ENCODE measurements at places on chromosomes 5 and 9. TPM values are rescaled to one million over a fixed set of nuclear protein-coding genes. Genes with fewer than 3 reads are reported as not detected.

GRXCR2 gene
- not detected for polyA plus RNA-seq

EIF4E1B gene
- 0.81 TPM for polyA plus RNA-seq

QRFP gene
- not detected for polyA plus RNA-seq

LAMC3 gene
- polyA plus RNA-seq = 11.2 TPM

ENTPD2 gene
- 66.8 TPM for polyA plus RNA-seq

THG1L gene
- 5.4 TPM for polyA plus RNA-seq

NUP214 gene
- 43.9 TPM for polyA plus RNA-seq

LCN10 gene
- polyA plus RNA-seq = 3.5 TPM

IFNA13 gene
- not detected for polyA plus RNA-seq

DNAH5 gene
- polyA plus RNA-seq = 0.41 TPM

FOCAD gene
- 35.3 TPM for polyA plus RNA-seq

ACOT12 gene
- not detected for polyA plus RNA-seq

PGM5 gene
- 2.4 TPM for polyA plus RNA-seq

PDE6A gene
- 1.5 TPM for polyA plus RNA-seq

POLR3G gene
- polyA plus RNA-seq = 0.51 TPM

FBP2 gene
- polyA plus RNA-seq = not detected

OSMR gene
- 4.4 TPM for polyA plus RNA-seq

KIAA1958 gene
- polyA plus RNA-seq = 5.9 TPM

PTGES gene
- 1.8 TPM for polyA plus RNA-seq

CEP72 gene
- polyA plus RNA-seq = 16.2 TPM

GPBP1 gene
- 31.4 TPM for polyA plus RNA-seq

PCDHB5 gene
- 57.4 TPM for polyA plus RNA-seq

SYNPO gene
- polyA plus RNA-seq = 50.7 TPM

HTR1A gene
- 0.24 TPM for polyA plus RNA-seq

ABCA1 gene
- 0.90 TPM for polyA plus RNA-seq

GRIA1 gene
- polyA plus RNA-seq = 31.0 TPM

ARHGEF37 gene
- polyA plus RNA-seq = 12.7 TPM

LECT2 gene
- polyA plus RNA-seq = not detected

FOXD4L4 gene
- not detected for polyA plus RNA-seq

FOXD4L5 gene
- polyA plus RNA-seq = not detected

SPINK13 gene
- not detected for polyA plus RNA-seq

SLC36A2 gene
- not detected for polyA plus RNA-seq

ZFP2 gene
- 0.95 TPM for polyA plus RNA-seq

MEGF10 gene
- polyA plus RNA-seq = 7.4 TPM

GPX3 gene
- polyA plus RNA-seq = 54.2 TPM

MYMK gene
- polyA plus RNA-seq = 0.80 TPM

PCDHB6 gene
- 1.5 TPM for polyA plus RNA-seq

CCDC183 gene
- polyA plus RNA-seq = 4.8 TPM

GPR151 gene
- not detected for polyA plus RNA-seq

UCK1 gene
- polyA plus RNA-seq = 81.1 TPM

IQGAP2 gene
- 0.39 TPM for polyA plus RNA-seq

CDH12 gene
- polyA plus RNA-seq = 0.70 TPM

HAPLN1 gene
- polyA plus RNA-seq = 0.39 TPM

SLC23A1 gene
- not detected for polyA plus RNA-seq

RETREG1 gene
- 34.4 TPM for polyA plus RNA-seq

EGR1 gene
- polyA plus RNA-seq = 6.8 TPM

Data from brain (organoid and tissue), 16 donors.